ENCODE measurements at places on chromosomes 7 and 10.

DNA sequence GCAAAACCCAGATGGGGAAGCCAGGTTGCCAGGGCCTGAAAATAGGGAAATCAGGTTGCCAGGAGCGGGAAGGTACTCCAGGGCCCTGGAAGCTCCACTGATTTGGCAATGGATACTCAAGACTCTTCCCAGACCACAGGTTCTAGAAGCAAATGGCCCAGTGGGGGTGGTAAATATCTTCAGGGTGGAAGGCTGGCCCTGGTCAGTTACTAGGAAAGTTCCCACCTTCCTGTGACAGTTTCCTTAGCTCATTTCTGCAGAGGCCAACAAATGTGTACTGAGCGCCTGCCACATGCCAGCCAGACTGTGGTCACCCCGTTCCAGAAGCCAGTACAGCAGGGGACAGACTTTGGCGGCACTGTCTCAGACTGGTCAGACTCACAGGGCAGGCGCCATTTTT, 113.6 kb downstream of the FAM53B start:
- DNase-seq: no peak

DNA sequence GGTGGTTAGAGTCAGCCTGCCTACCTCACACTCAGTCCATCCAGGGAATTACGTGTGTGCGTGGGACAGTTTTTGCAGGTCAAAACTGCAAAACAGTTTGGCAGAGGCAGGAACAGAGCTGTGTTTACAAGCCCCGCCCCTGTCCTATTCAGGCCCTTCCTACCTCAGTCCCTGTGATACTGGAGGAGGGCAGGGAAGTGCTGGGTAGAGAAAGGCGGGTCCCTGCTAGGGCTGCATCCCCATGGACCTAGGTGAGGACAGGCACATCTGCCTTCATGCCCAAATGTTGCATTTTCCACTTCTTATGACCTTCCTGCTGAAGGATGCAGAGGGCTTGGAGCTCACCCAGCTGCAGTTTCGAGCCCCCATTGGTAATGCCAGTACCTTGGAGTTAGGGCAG, 25.1 kb downstream of the SBDS start:
- DNase-seq: no peak

DNA sequence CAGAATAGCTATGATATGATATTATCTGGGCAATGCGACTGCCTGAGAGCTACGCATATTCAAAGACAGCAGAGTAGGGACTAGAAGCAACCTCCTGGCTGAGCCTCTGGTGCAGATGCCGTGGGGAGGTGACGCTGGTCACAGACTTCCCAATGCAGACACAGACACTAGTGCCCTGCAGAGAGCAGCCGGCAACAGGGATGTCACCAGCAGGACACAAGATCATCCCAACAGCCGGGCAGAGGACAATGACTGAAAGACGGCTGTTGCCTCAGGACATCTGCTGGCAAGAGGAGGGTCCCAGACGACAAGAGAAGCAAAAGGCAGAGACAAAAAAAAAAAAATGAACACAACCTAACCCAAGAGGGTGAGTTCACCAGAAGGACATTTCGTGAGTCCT, 104.6 kb downstream of the CALN1 start:
- no peak for DNase-seq

DNA sequence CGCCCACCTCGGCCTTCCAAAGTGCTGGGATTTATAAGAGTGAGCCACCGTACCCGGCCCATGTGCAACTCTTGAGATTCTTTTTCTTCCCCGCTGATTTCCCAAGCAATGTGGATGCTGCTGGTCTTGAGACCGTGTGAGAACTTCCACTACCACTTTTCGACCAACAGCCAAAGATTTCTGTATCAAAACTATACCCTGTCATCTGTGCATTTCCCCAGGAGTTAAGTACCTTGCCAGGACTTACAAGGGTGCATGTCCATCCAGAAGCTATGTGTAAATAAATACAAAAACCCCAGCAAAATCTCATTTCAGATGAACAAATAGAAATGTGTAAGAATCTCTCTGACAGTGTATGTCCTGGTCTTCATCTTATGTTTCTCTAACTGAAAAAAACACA, 9.9 kb upstream of the GALNT11 start:
- no peak for DNase-seq

DNA sequence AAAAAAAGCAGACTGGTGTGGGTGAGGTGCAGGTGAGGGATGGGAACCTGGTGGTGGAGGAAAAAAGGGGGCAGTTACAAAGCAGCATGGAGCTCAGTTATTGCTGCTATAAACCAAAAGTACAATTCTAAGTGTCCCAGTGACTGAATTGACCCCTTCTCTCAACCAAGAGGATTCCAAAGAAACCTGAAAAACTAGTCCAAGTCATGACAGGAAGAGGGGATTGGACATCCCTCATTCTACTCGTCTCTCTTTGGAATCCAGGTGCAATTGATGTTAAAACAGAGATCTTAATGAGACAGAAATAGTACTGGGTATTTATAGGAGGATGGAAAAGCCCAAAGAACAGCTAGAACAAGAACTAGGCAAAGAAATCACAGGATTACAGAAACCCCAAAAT, 322.3 kb upstream of the IGFBP3 start:
- DNase-seq: no peak

GRCh38 chr10:122877264-122877663, 2.1 kb downstream of the FAM24B start:
- DNase-seq: no peak
